GM03348 (cell line): ENCODE measurements at places on chromosomes 2 and 18.

GRCh38 chr2:13240789-13241487 lies 524.2 kb downstream of the TRIB2 start:
- no peak for DNase-seq

GRCh38 chr18:61870151-61870550 lies 22.7 kb downstream of the RNF152 start:
- DNase-seq = no peak

DNA sequence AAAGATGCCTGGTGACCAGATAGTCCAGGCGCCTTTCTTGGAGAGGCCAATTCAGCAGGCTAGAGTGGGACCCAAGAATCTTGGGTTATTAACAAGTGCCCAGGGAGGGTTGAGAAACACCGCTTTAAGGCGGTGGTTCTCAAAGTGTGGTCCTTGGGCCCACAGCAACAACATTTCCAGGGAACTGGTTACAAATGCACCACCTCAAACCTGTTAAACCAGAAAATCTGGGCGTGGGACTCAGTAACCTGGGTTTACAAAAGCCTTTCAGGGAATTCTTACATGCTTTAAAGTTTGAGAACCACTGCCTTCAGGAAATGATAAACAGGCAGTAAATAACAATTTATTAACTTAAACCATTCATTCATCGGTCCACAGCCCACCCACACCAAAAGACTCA lies 92.5 kb downstream of the SP3 start:
- no peak for DNase-seq

GRCh38 chr2:39875182-39875913 lies 96.3 kb upstream of the THUMPD2 start:
- DNase-seq = peak; percentile 84

GRCh38 chr18:9233771-9234440 lies 97.3 kb downstream of the ANKRD12 start:
- no peak for DNase-seq

DNA sequence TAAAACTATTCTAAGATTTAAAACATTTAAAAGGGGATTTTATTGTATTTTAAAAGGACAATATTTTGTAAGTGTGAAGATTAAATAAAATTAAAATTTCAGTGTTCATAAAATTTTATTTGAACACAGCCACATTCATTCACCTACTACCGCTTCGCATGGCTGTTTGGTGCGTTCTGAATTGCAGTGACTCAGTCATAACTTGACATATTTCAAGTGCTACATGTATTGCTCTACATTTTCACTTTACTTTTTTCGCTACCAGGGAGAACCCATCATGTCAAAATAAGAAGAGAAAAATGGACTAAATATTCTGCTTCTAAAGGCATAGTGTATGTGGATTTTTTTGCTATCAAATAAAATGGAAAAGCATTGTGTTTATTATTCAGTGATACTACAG lies 8.7 kb downstream of the PTH2R start:
- no peak for DNase-seq

GRCh38 chr18:48356151-48356745 lies 52.9 kb downstream of the ZBTB7C start:
- DNase-seq = no peak

- DNase-seq = no peak
Observed at GRCh38 chr18:24198461-24198860, 59.6 kb downstream of the CABYR start.
